Immature natural killer cell (primary cell): ENCODE measurements at places on chromosomes 3 and 15.

DNA sequence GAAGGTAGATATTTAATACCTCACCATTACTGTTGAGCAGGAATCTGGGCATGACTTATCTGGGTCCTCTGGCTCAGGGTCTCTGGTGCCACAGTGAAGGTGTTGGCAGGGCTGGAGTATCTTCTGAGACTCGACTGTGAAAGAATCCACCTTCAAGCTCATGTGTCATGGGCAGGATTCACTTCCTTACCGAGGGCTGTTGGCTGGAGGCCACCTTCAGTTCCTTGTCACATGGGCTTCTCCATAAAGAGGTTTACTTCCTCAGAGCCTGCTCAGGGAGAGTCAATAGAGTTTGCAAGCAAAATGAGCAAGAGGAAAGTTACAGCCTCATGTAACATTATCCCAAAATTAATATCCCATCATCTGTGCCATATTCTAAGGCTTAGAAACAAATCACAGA is 459.5 kb downstream of the NR2F2 start:
- no peak for DNase-seq

DNA sequence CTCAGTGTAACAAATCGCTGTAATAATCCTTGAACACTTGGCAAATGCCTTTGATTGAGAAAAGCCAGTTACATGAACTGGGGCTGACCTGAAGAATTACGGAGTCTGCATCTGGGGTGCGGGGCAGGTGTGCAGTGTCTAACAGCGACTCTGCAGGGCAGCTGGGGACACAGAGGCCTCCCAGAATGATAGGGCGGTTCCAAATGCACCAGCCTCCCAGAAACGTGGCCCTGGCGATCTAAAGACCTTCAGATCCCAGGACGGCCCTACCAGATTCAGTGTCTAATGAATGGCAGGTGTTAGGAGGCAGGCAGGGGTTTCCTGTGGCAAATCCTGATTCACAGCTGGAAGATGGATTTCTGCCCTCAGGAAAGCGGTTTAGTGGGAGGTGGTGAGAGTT is 100.5 kb upstream of the RGMA start:
- DNase-seq = no peak

DNA sequence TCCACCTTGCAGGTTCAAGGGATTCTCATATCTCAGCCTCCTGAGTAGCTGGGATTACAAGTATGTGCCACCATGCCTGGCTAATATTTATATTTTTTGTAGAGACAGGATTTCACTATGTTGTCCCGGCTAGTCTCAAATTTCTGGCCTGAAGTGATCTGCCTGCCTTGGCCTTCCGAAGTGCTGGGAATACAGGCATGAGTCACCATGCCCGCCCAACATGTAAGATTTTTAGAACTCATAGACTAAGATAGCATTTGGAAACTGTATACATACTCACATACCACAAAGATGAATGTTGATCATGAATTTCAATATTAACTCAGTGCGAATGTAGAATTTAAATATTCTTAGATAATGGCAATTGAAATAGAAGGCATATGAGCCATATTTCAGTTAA is 718.9 kb downstream of the NLGN1 start:
- no peak for DNase-seq

- no peak for DNase-seq
Measured at GRCh38 chr15:28921919-28922706, 36.3 kb downstream of the APBA2 start.

GRCh38 chr15:90000186-90001001 is 730 bp upstream of the ZNF710 start:
- DNase-seq = peak; percentile 26

DNA sequence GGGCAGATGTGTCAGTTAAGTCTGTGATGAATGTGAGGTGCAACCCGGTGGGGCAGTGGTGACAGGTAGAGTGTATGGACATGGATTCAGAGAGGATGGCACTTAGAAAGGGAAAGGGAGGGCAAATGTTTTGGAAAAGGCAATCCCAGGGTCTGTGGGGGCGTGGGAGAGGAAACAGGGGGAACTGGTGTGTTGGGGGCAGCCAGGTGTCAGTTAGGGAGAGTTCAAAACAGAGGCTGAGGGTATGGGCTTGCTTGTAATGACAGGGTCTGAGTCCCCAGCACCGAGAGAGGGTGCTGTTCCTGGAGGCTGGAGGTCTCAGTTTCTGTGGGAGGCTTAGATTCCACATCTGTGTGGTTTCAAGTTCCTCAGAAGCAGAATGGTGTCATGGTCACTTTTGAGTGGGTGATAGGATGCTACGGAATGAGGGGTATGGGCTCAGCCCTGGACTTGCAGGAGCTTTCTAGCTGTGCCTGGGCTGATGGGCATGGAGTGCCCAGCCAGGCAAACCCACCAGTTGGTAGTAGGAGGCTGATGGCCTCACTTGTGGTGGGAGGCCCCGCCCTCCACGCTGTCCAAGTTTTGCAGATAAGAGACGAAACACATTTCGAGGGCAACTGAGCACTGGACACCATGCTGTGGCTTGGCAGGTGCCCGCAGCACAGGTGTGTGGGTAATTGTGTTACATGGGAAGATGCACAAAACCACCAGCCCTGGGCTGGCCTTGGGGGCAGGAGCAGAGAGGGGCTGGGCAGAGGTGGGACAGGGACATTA is 209.4 kb downstream of the RPLP1 start:
- DNase-seq = no peak

GRCh38 chr3:47610583-47610982 is 31.9 kb upstream of the CSPG5 start:
- no peak for DNase-seq

DNA sequence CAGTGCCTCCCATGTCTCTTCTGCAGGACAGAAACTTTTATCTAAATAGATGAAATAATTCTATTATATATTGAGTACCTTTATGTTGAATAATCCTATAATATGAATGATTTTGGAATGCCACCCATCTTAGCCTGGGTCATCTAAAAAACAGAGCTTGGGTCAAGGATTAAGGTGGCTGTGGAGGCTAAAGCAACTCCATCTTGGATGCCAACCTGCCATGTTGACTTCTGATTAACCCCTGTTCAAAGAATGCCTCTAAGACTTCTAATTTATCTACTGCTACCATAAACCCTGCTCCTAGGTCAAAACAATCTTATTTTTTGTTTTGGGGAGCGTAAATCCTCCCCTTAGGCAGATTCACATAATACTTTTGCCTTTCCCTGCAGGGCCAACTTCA is 31.5 kb upstream of the C15orf39 start:
- DNase-seq = no peak

- no peak for DNase-seq
Measured at GRCh38 chr3:7075901-7076300, 215.0 kb downstream of the GRM7 start.

GRCh38 chr3:116083683-116084082 is 361.6 kb downstream of the LSAMP start:
- no peak for DNase-seq
